ENCODE measurements at places on chromosomes 3 and 15.

- no peak for DNase-seq
These were observed 74.7 kb upstream of the COL6A6 start for GRCh38 chr3:130442284-130442683.

- DNase-seq: no peak
These were observed 197.2 kb downstream of the KCNAB1 start for GRCh38 chr3:156317462-156318074.

- DNase-seq: no peak
These were observed 2.6 kb downstream of the SLITRK3 start for GRCh38 chr3:165193366-165194254.

- DNase-seq: no peak
These were observed 17.7 kb downstream of the CLEC3B start for GRCh38 chr3:45043728-45044299.

- no peak for DNase-seq
These were observed 19.5 kb downstream of the RYK start for GRCh38 chr3:134231131-134231530.

- no peak for DNase-seq
These were observed 330.3 kb upstream of the THBS1 start for GRCh38 chr15:39250460-39251186.

GRCh38 chr3:135226057-135226456 lies 431.0 kb downstream of the EPHB1 start:
- DNase-seq: no peak

DNA sequence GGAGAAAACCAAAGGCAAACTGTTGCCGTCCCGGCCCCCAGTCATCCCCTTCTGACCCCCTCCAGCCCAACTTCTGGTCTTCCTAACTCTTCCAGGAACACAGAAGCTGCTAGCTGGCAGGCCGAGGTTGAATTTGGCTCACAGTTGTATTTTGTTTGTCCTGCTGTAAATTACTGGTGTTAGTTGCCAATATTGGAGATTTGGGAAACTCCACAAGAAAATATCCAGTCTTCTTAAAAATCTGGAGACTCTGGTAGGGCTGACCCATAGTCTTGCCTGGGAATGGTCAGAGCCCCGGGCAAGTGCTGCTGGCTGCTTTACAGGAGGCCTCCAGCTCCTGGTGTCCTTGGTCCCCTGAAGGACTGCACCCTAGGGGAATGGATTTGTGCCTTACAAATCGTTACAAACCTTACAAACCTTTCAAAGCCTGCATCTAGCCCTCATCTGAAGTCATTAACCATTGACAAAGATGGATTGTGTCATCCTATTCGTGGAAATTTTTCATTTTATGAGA lies 112.0 kb upstream of the MCTP2 start:
- no peak for DNase-seq

- DNase-seq: no peak
These were observed 14.2 kb downstream of the OXNAD1 start for GRCh38 chr3:16279010-16279801.

- DNase-seq: no peak
These were observed 316.5 kb downstream of the MEX3B start for GRCh38 chr15:81729340-81729739.

DNA sequence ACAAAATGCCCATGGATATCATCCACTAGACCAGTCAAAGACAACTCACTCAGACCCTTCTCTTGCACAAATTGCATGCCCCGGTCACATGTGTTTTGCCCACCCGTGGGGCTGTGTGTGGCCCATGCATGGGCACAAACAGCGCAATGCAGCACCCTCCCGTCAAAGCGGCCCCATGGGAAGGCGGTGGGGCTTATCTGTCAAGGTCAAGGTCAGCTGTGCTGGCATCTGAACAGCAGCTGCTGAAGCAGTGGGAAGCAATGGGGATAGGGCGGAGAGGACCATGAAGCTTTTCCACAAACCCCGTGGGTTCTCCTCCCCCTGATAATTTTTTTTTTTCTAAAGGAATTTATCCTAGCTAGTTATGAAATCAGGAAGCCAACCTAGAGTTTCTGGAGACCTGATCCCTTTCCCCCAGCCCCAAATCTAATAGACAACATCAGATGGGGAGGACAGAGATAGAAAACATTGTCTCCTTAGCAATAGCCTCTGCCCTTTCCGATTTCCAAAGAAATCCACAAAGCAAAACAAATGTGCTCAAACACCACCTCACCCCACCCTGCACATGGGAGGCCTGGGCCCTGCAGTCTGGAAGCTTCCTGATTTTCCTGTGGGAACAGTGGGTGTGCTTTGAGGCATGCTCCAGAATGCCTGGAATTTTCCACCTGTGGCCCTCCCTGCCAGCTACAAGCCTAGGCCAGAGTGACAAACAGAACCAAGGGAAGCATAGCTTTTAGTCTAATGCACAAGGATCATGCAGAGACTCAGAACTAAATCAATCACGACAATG lies 84.4 kb downstream of the BDH1 start:
- DNase-seq: no peak

- no peak for DNase-seq
These were observed 311.8 kb downstream of the TBC1D5 start for GRCh38 chr3:17430582-17430981.

GRCh38 chr3:108554229-108554628 lies 35.0 kb downstream of the CIP2A start:
- DNase-seq: no peak

DNA sequence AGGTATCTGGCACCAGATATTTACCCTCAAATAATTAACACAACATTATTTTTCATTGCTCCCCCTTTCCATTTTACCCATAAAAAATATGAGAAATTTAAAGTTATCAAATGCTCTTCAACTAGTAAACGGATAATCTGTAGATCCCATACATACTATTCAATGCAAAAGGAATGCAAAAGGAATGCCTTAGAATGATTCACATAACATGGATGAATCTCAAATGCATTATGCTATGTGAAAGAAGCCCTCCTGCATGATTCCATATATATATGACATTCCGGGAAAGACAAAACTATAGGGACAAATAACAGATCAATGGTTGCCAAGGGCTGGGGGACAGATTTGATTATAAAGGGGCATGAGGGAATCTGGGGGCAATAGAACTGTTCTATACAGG lies 195.7 kb downstream of the STT3B start:
- DNase-seq: no peak

GRCh38 chr3:63970631-63971475 lies 52.4 kb downstream of the PSMD6 start:
- no peak for DNase-seq

DNA sequence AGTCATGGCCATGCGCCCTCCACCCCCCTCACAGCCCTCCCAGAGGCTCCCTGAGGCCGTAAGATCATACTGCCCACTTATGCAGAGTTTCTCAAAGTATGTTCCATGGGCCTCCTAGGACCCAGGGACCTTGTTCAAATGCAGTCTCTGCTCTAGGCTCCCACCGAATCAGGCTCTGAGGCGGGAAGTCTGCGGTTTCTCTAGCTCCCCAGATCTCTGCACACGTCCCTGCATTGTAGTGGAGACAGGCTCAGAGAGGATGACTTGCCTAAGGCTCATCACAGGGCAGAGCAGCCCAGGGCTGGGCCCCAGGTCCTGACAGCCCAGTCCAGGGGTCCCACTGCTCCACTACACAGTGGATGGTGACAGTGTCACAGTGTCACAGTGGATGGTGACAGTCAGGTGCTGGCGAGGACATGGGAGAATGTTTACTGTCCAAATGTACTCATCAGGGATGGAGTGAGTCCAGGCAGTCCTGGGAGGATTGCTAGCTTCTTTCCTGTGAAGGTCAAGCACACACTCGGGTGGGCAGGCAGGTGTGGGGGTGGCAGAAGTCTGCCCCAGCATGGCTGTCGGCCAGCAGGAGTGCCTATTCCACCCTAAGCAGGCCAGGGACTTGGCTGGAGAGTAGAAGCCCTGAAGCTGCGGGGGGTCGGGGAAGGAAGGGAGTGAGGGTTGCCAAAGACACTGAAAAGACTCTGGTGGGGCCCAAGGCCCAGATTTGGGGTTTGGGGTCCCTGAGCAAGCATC lies 12.4 kb downstream of the ANKRD63 start:
- no peak for DNase-seq

GRCh38 chr3:93989241-93989640 lies 9.3 kb downstream of the ARL13B start:
- DNase-seq: no peak

GRCh38 chr15:84598250-84598649 lies 2.6 kb upstream of the ZSCAN2 start:
- peak; percentile 61 for DNase-seq

DNA sequence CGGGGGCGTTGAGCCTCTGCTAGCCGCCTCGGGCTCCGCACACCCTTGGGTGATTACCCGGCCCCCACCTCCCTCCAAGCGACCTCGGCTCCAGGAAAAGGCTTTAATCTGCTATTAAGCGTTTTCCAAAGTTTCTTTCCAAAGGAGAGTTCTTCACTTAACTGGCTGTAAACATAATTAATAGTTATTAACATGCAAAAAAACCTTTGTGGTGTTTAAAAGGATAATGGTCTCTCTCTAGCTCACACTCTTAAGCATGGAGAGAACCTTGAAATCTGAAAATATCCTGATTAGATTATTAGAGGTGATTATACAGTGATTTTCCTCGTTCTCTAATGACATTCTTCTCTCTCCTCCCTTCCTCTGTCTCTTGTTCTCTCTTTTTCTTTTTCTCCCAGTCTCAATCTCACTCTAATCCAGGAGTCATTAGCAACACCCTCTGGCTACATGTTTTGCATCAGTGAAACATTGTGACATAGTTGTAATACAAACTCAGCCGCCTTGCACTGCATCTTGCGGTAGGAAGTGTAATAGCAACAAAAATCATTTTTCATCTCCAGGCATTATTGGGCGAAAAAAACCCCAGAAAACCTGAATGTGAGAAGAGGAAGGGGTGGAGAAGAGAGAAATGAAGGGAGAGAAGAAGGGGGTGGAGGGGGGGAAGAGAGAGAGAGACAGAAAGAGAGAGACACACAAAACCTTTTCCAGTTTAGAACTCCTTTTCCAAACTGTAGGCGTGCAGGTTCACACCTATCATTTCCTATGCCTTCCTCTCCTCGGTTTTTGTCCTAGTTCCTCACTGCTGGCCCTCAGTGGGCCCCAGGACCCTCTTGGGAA lies 24.4 kb downstream of the NR2F2 start:
- DNase-seq: no peak

GRCh38 chr3:165839296-165840076 lies 2.3 kb upstream of the BCHE start:
- DNase-seq: no peak

- no peak for DNase-seq
These were observed 74.1 kb downstream of the SCN5A start for GRCh38 chr3:38575279-38575843.

GRCh38 chr3:134446800-134447199 lies 39.0 kb downstream of the ANAPC13 start:
- no peak for DNase-seq

DNA sequence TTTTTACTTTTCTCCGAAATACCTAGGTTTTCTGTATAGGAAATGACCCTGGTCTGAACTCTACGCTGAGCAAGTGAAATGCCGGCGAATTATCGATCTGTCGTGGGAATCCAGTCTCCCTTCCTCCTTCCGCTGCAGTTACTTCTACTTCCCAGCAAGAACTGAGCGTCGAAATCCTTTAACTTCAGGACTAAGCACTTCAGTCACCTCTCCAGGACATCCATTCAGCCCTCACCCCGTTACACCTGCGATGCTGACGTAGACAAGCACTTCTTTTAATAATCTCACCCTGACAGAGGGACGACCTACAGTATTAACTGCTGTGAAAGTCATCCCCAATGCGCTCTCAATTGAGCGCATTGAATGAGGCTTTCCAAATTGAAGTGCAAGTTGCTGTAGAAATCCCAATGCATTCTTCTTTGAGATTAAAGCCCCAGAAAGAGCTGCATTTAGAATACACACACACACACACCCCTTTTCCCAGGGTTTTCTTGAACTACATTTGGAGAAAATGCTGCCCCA lies 1.3 kb downstream of the TOP2B start:
- DNase-seq: no peak

GRCh38 chr3:40741729-40742128 lies 217.0 kb downstream of the ZNF621 start:
- no peak for DNase-seq

DNA sequence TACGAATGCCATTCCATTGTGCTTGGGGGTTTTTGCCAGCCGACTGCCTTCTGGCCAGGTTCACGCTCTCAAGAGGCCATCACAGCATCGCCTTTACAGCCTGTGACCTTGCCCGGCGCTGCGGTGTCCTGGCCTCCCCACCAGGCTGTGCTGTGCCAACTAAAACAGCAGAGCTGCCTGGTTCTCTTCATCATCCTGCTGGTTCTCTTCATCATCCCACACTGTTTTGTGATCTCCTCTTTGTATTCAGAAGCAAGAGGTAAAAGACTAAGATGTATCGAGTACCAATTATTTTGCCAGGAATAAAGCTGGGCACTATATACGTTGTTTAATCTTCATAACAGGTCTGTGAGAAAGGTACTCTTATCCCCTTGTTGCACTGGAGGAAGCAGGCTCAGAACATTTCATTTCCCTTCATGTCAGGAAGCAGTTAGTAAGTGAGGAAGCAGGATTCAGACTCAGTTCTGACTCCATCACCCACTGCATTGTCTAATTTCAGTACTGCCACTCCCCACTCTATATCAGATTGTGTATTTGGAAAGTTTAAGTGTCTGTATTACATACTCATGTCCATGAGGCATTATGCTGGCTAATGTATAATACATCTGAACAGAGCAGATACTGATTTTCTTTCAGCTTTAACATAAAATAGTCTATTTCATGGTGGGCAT lies 92.7 kb downstream of the LRRC28 start:
- peak; percentile 47 for DNase-seq

- DNase-seq: no peak
These were observed 20.9 kb downstream of the RAD54L2 start for GRCh38 chr3:51559411-51559888.

- no peak for DNase-seq
These were observed 241.3 kb downstream of the UBE2E2 start for GRCh38 chr3:23444386-23444785.

DNA sequence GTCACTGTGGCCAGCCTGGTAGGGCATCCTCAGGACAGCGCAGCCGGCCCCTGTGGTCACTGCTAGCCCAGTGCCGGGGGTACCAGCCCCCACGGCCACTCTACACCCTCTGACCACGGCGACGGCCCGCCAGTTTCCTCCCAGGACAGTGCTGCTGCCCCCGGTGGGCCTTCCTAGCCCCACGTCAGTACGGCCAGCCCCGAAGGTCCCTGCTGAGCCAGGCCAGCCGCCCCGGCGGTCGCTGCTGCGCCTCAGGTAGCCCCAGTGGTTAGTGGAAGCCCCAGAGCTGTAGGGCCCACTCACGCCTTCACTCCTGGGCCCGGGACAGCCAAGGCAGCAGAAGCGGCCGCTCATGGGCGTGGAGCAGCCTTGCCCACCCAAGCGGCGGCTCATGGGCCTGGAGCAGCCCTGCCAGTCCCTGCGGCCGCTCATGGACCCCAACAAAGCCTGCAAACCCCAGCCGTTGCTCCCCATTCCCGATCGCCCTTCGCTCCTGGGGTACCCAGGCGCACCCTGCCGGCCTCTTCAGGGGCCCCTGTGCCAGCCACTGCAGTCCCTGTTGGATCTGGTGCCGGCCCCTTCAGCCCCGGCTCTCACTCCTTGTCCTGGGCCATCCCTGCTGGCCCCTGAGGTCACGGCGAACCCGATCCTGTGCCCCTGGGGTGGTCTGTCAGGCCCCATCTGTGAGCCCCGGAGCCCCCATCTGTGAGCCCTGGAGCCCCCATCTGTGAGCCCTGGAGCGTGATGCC lies 9.5 kb upstream of the ROPN1B start:
- DNase-seq: no peak

Data from activated CD4-positive, alpha-beta T cell treated with anti-CD3 and anti-CD28 coated beads, Interleukin-2, Interleukin-6, amounts not matched to agents 100 ng/mL and 50 ng/mL, durations not matched to agents 16 hours and 8 hours (primary cell).